ENCODE measurements at places on chromosomes 2 and 18.

DNA sequence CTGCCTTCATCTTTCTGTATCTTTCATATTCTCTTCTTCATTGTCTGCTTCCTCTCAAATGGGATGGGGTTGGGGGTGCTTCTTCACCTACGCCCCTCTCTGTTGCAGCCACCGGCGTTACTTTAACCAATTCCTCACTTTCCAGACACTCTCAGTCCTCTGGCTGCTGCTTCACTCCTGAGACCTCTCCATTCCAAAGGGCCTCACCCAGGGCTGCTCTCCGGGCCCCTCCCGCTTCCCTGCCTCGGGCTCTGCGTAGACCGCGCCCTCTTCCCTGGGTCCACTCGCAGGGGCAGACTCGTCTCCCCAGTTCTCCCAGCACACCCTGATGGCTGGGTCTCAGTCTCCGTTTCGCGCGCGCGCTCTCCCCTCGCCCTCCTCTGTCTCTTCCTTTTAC is 926 bp downstream of the SERPINB8 start:
- no peak for DNase-seq

DNA sequence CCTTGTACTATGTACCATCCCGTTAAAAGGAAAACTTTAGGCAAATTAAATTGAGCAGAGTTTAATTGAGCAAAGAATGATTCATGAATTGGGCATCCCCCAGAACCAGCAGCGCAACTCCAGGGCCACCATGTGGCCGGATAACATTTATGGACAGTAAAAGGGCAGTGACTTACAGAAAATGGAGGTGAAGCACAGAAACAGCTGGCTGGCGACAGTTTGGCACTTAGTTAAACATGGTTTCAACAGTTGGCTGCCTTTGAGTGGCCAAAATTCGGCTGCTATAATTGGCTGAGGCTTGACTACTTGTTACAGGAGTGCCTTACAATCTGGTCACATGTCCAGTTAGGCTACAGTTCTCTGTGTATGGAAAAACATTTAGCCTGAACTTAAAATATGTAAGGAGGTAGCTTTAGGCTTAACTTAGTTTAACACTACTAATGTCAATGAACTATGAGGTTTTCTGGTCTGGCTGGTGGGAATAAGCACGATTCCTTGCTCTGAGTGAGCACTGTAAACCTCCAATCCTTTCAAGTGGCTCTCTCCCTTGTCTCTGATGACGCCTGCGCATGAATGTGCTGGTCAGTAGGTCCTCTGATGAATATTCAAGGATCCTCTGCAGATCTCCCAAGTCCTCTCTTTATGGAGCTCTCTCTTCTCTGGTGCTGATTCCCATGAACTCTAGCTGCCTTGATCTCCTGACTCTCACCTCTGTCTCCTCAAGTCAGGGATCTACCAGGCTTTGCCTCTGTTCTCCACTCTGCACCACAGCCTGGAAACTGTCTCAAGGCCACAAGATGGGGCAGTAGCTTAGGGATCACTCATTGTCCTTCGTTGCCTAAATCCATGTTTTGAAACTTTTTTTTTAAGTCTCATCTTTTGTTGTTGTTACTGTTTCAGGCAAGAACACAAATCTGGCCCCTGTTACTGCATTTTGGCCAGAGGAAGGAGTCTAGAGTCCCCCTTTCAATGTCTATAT is 24.4 kb upstream of the RAB31 start:
- peak; percentile 86 for DNase-seq

- DNase-seq, result no peak
Observed at GRCh38 chr2:156787517-156787916, 351.3 kb downstream of the GPD2 start.

DNA sequence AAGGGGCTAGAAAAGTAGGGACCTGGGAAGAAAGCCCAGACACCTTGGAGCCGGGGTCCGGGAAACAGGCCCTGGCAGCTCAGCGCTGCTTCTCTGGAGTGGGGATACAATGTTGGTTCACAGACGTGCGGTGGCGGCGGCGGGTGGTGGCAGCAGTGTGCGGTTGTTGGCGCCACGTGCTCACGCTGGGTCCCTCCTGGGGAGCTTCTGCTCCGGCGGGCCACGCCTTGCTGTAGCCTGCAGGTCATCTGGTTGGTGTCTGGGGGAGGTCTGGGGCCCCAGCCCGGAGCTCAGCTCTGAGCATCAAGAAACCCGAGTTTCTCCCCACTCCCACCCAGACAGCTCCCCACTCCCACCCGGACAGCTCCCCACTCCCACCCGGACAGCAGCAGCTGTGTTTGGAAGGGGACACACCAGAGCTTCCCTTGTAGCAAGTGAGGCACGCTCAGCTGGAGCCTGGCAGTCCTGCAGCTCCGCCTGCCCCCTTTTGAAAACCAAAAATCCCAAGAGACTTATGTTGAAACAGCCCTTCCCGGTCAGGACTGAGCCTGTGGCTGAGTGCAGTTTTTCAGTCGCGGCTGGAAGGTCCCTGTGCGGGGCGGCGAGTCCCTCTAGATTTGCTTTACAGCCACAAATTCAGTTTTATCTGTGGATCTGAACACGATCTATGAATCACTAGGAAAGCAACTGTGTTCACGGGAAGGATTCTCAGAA is 46.9 kb downstream of the NFATC1 start:
- DNase-seq, result peak; percentile 63

DNA sequence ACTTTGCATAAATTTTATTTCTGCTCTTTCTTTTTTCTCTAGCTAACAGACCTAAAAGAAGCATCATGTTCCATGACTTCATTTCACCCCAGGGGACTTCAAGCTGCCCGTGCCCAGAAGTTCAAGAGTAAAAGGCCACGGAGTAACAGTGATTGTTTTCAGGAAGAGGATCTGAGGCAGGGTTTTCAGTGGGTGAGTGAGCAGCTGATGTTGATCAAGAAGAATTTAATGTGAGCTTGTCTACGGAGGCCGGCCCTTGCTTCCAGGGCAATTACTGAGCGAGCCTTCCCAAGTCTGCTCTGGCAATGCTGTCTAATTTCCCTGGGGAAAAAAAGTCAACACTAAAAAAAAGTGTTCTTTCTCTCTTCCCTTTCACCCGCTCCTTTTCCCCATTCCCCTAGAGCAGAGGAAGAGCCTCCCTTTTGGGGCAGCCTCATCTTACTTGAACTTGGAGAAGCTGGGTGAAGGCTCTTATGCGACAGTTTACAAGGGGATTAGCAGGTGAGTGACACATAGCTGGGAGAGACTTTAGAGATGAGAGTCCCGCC is 1.2 kb downstream of the CDK15 start:
- peak; percentile 81 for DNase-seq

- DNase-seq, result no peak
Observed at GRCh38 chr2:195932-196331, 67.9 kb downstream of the SH3YL1 start.

DNA sequence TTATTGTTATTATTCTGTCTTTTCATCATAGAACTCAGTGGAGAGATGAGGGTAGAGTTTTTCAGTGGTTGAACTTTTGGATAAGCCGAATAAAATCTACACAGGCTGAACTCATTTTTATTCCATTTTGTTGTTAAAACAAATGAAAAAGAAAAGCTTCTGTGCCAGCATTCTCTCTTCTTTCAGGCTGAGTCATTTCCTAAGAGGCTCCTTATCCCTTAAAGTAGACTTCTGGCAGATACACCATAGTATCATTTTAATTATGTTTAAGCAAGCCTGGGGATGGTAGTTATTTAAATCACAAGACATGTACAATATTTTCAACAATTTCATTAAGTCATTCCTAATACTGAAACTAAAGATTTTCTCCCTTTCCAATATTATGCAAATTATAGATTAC is 1364.0 kb upstream of the NRXN1 start:
- DNase-seq, result peak; percentile 31

- no peak for DNase-seq
Observed at GRCh38 chr2:98692090-98693054, 38.6 kb downstream of the MGAT4A start.

DNA sequence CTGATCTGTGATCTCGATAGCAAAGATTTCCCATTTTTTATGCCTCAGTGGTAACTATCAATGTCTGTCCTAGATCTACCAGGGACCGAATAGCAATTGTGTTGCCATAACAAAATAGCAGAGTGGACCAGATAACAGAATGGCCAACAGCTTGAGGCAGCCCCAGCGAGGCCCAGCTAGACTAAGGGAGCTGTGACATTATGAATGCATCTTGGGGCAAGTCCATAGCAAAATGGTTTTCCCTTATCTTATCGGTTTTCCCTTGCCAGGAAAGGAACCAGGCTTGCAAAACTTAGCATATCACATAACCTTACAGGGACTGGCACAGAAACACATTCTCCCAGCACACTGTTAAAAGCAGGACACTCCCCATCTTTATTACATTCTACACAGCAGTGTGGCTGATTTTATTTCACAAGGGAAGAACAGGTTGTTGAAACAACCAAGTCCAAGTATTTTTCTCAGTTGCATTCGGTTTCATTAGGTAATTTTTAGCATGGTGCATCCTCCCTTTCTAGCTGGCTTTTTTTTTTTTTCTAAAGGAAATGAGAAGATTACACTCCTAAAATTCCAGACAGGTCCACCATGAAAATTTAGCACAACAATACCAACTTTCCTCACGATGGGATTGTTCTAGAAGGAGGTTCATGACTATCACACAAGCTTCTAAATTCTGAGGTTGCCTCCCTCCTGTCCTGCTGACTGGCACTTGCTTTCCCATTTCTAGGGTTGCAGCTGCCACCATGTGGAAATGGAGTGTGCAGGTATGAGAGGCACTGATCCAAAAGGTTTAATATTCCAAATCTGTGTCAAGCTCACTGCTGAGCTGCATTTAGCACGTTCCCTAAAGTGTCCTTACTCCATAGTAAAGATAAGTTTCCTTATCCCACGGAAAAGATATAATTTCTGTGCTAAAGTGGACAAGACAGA is 97.0 kb upstream of the SLC35G4 start:
- peak; percentile 51 for DNase-seq

DNA sequence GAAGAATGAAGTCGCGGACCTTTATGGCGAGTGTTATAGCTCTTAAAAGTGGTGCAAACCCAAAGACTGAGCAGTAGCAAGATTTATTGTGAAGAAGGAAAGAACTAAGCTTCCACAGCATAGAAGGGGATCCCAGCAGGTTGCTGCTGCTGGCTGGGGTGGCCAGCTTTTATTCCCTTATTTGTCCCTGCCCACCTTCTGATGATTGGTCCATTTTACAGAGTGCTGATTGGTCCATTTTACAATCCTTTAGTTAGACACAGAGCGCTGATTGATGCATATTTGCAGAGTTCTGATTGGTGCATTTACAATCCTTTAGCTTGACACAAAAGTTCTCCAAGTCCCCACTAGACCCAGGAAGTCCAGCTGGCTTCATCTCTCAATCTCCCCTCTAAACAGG is 36.3 kb upstream of the EN1 start:
- DNase-seq, result no peak

DNA sequence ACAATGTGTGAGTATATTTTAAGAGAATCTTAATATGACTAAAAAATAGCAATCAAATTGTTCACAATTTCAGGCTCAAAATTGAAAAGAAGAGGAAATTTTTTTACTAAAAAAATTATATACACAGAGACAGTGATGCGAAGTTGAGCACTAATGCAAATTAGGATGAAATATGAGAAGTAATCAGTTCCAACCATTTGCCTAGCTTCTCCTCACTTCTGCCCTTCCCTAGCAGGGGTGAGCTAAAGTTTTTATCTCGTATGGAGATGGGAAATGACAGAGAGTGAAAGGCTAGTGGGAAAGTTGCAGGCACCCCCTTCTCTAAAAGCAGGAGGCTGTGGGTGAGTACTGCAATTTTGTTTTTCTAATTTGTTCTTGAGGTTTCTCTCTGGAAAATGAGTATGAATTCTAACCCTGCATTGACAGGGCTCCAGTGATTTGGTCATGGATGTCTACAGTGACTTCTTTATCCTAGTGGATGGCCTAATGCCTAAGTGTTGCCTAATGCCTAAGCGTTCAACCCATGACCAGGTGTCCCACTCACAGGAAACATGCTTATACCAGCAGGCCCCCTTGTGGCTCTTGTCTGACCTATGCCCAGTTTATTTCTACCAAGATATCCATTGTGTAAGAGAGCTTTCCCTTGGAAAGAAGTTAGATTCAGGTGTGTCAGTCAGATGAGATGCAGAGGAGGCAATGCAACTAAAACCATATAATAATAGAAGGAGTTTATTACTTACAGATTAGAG is 78.0 kb upstream of the HNMT start:
- no peak for DNase-seq

- DNase-seq, result no peak
Observed at GRCh38 chr2:207695293-207695692, 16.1 kb upstream of the CCNYL1 start.

Measured in fibroblast of the aortic adventitia (primary cell).